ENCODE measurements at places on chromosomes 13 and 19.

DNA sequence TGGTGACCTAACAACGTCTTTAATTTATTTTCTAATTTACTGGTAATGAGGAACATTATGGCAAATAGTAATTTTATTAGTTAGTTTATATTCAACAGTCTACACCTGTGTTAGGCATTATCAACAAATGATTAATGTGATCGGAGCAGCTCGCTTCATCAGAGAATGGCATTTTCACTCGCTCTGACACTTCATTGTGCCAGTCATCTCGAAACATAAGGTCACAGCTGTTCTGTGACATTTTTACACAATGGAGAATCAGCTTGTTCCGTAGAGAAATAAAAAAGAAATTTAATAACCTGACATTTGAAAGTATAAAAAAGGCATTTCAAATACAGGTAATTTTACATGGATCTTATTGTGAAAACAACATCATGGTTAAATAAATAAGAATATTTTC lies 858.4 kb downstream of the SLITRK6 start:
- DNase-seq = no peak

GRCh38 chr13:96984051-96984508 lies 10.2 kb downstream of the OXGR1 start:
- no peak for DNase-seq

- no peak for DNase-seq
These were observed 116.2 kb upstream of the FNDC3A start for GRCh38 chr13:48859272-48860105.

GRCh38 chr13:43776501-43777079 lies 10.2 kb downstream of the ENOX1 start:
- no peak for DNase-seq

GRCh38 chr19:13055213-13056051 lies 47.2 kb downstream of the LYL1 start:
- no peak for DNase-seq

DNA sequence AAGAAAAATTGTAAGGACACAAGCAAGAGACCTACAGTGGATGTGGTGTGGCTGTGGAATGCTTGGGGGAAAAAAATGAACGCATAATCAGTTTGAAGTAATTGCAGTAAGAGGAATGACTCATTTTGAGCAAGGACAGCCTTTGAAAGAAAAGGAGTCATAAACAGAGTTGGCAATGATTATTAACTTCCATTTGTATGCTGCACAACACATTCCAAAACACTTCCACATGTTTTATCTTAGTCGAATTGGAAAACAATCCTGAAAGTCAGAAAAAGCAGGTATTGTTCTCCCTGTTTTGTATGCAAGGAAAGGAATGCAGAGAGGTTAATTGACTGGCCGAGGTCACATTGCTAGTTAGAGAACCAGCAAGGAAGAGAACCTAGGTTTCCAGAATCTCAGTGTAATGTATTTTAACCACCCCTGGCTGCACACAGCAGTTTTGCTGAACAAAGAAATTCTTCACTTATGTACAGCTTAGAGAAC lies 630.0 kb upstream of the MIR17HG start:
- no peak for DNase-seq

DNA sequence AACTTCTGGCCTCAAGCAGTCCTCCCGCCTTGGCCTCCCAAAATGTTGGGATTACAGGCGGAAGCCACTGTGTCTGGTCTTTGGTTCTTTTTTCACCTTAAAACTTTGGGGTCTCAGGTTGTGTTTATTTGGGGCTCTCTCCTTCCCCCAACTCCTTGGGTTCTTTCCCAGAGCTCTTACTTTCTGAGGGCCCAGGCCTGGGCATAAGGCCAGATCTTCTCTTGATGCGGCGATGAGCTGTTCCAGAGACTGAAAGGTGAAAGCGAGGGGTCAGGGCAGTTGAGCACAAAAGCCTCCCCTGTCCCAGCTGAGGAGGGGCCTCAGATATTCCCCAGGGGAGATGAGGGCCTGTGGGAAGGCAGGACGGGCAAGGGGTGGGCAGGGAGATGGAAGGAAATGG lies 7.1 kb downstream of the POLR1G start:
- DNase-seq = no peak

DNA sequence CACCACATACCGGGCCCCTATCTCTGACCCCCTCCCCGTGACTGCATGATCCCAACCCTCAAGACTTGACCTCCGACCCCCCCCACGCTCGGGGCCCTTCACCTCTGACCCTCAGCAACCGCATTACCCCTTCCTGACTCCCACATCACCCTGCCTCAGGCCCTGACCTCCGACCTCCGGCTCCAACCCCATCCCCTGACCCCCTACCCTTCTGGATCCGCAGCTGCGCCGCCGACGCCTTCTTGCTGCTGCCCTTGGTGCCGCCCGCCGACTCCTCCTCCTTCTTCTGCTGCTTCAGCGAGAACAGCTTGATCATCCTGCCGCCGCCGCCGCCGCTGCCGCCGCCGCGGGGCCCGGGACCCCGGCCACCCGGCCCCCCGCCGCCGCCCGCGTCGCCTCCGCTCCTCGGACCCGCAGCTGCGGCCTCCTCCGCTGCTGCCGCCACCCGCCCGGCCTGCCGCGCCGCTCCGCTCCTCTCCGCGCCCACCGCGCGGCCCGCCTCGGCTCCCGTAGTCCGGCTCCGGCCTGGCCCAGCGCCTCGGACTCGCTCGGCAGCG lies at the start of gene UBE2M:
UBE2M (minus strand) TSS at position 546 of the 557 bp plus-strand sequence; CDS start at position 316, 230 bp downstream.
- peak; percentile 65 for DNase-seq

All from stimulated activated CD4-positive, alpha-beta T cell treated with anti-CD3 and anti-CD28 coated beads, Interleukin-2, amount 100 ng/mL, for 24 hours (primary cell).